ENCODE measurements at places on chromosomes 2 and 18. TPM values are rescaled to one million over a fixed set of nuclear protein-coding genes. Genes with fewer than 3 reads are reported as not detected.

DNA sequence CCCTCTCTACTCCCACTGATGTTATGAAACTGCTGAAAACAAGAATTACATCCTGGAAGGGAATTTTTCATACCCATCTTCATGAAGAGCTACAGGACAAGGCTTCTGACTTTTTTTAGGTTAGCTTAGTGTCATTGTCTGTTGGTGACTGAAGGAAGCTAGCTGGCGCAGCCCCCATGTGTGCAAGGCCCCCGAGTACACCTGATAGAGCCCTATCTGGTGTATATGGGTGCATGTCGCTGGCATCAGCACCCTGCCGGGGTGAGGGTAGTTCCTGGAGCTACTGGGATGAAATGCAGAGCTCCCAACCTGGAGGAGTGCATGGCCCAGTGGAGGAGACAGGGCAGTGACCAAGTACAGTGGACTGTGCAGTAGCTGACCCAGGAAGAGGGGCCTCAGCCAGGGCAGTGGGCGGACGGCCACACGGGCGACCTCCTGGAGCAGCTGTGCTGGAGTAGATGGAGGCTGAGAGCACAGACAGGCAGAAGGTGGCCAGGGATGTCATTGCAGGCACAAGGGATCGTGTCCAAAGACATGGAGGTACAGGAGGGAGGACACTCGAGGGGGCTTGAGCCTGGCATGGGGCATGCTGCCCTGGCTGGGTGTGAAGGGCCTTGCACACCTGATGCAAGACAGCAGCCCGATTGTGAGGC is 12.1 kb downstream of the IMPA2 start:
- peaks cover 18% of the 10 kb centered on the region for H3K4me1 ChIP-seq
- peak overlapping the region; percentile 79 for H3K27ac ChIP-seq
- DNase-seq = no peak
- no peak overlapping the region for H3K4me3 ChIP-seq

DNA sequence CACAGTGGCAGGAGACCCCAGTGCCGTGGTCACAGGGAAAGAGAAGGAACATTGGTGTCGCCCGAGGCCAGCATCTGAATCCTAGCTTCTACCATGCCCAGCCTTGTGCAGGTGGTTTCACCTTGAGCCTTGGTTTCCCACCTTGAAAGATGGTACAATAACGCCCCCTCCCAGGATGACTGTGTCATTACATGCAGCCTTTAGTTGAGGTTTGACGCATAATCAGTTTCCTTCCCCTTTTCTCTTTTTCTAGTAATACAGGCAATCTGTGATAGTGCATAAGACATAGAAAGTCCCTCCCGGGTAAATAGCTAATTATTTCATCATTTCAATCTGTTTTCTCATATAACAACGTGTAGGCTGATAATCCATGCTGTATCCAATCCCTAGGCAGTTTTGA is 29.8 kb upstream of the ZNF407 start:
- no peak overlapping the region for H3K4me3 ChIP-seq
- H3K27me3 ChIP-seq = peaks cover 5% of the 10 kb centered on the region
- no peak overlapping the region for H3K27ac ChIP-seq
- H3K36me3 ChIP-seq = no peaks in the 10 kb centered on the region
- H3K4me1 ChIP-seq = no peaks in the 10 kb centered on the region
- DNase-seq = no peak

- no peaks in the 10 kb centered on the region for H3K27me3 ChIP-seq
- H3K36me3 ChIP-seq = no peaks in the 10 kb centered on the region
- peak; percentile 91 for DNase-seq
- H3K27ac ChIP-seq = peak overlapping the region; percentile 79
These were observed 18.9 kb downstream of the TET3 start for GRCh38 chr2:74003494-74004211.

DNA sequence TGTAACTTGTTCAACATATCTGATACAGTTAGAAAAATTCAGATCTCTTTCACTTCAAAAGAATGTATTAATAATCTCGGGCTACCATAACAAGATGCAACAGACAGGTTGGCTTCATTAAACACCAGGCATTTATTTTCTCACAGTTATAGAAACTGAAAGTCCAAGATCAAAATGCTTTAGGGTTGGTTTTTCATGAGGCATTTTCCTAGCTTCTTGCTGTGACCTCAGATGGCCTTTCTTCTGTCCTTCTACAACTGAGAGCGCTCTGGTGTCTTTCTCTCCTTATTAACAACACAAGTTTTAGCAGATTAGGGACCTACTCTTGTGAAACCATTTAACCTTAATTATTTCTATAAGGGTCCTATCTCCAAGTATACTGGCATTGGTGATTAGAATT is 452.5 kb downstream of the ZNF804A start:
- no peak overlapping the region for H3K4me3 ChIP-seq
- H3K27me3 ChIP-seq = no peaks in the 10 kb centered on the region
- no peak for DNase-seq
- no peak overlapping the region for H3K27ac ChIP-seq
- no peaks in the 10 kb centered on the region for H3K36me3 ChIP-seq
- no peaks in the 10 kb centered on the region for H3K4me1 ChIP-seq

- no peak for DNase-seq
- no peak overlapping the region for H3K27ac ChIP-seq
- H3K27me3 ChIP-seq = no peaks in the 10 kb centered on the region
- H3K36me3 ChIP-seq = no peaks in the 10 kb centered on the region
- no peak overlapping the region for H3K4me3 ChIP-seq
These were observed 97.0 kb downstream of the TFCP2L1 start for GRCh38 chr2:121187982-121188411.

- no peak overlapping the region for H3K27ac ChIP-seq
- H3K4me3 ChIP-seq = no peak overlapping the region
- H3K27me3 ChIP-seq = no peaks in the 10 kb centered on the region
- no peak for DNase-seq
These were observed 93.4 kb downstream of the SLC5A7 start for GRCh38 chr2:108079736-108080135.

DNA sequence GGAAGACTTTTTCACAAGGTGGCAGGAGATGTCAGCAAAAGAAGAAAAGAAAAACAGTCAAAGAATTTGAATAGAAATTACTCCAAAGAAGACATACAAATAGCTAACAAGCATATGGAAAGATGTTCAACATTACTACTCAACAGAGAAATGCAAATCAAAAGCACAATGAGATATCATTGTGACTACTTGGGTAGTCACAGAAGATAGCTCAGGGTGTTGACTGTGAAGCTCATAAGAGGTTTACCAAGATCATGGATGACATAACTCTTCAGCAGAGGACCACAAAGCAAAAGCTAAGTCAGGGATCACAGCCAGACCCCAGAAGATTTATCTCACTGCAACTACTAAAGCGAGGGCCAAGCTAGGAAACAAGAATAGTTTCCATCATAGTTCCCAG is 53.0 kb upstream of the TANK start:
- no peaks in the 10 kb centered on the region for H3K27me3 ChIP-seq
- H3K36me3 ChIP-seq = no peaks in the 10 kb centered on the region
- no peak overlapping the region for H3K4me3 ChIP-seq
- peaks cover 8% of the 10 kb centered on the region for H3K4me1 ChIP-seq

- peaks cover 12% of the 10 kb centered on the region for H3K4me1 ChIP-seq
- no peak overlapping the region for H3K27ac ChIP-seq
- DNase-seq = no peak
- no peaks in the 10 kb centered on the region for H3K36me3 ChIP-seq
- no peak overlapping the region for H3K4me3 ChIP-seq
These were observed 223.9 kb upstream of the RGPD4 start for GRCh38 chr2:107602801-107603200.

DNA sequence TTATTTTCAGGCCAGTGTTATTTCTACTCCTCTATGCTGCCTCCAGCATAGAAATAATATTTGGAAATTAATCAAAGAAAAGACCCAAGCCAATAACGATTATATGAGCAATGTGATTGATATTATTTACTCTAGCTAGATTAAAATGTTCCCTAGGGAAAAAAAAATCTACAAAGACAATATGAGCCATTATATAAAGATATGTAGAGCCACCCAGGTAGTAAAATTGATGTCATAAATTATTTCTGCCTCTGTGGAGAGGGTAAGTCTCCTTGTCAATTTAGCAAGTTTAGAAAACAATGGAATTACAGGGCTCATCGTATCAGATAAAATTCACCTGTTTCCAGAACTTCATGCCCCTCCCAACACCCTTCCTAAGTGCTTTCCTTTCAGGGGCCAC is 202.9 kb downstream of the RDH14 start:
- no peak overlapping the region for H3K27ac ChIP-seq
- no peak for DNase-seq
- no peaks in the 10 kb centered on the region for H3K36me3 ChIP-seq
- H3K4me1 ChIP-seq = peaks cover 6% of the 10 kb centered on the region

GRCh38 chr2:46493241-46493970 is 14.0 kb downstream of the TMEM247 start:
- peaks cover 24% of the 10 kb centered on the region for H3K4me1 ChIP-seq
- no peaks in the 10 kb centered on the region for H3K36me3 ChIP-seq
- no peak overlapping the region for H3K4me3 ChIP-seq
- peak overlapping the region; percentile 45 for H3K27ac ChIP-seq

GRCh38 chr2:227106845-227107759 is 56.9 kb downstream of the COL4A4 start:
- peak; percentile 78 for DNase-seq
- no peaks in the 10 kb centered on the region for H3K27me3 ChIP-seq
- H3K36me3 ChIP-seq = no peaks in the 10 kb centered on the region

DNA sequence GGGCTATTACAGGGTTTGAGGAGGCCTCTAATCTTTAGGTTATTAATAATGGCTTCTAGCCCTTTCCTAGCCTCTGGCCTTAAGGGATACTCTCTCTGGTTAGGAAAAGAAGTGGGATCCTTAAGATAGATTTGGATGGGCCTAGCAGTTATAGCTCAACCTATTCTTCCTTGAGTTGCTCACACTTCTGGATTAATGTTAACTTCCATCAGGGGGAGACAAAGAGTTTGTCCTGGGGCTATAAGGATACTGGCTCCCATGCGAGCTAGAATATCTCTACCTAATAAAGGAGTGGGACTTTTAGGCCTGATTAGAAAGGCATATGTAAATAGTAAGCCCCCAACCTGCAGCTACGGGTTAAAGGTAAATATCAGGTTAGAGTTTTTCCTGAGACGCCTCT is 14.3 kb upstream of the PTH2R start:
- H3K36me3 ChIP-seq = no peaks in the 10 kb centered on the region
- DNase-seq = peak; percentile 34
- H3K4me1 ChIP-seq = no peaks in the 10 kb centered on the region
- H3K27me3 ChIP-seq = peaks cover 4% of the 10 kb centered on the region
- H3K27ac ChIP-seq = no peak overlapping the region
- no peak overlapping the region for H3K4me3 ChIP-seq

GRCh38 chr18:53191634-53192033 is 851.6 kb downstream of the DCC start:
- H3K27me3 ChIP-seq = no peaks in the 10 kb centered on the region
- no peak overlapping the region for H3K4me3 ChIP-seq
- no peak for DNase-seq
- H3K4me1 ChIP-seq = no peaks in the 10 kb centered on the region
- no peaks in the 10 kb centered on the region for H3K36me3 ChIP-seq

GRCh38 chr2:71492112-71492511 is 38.8 kb downstream of the DYSF start:
- H3K4me3 ChIP-seq = no peak overlapping the region
- no peak overlapping the region for H3K27ac ChIP-seq
- DNase-seq = no peak

DNA sequence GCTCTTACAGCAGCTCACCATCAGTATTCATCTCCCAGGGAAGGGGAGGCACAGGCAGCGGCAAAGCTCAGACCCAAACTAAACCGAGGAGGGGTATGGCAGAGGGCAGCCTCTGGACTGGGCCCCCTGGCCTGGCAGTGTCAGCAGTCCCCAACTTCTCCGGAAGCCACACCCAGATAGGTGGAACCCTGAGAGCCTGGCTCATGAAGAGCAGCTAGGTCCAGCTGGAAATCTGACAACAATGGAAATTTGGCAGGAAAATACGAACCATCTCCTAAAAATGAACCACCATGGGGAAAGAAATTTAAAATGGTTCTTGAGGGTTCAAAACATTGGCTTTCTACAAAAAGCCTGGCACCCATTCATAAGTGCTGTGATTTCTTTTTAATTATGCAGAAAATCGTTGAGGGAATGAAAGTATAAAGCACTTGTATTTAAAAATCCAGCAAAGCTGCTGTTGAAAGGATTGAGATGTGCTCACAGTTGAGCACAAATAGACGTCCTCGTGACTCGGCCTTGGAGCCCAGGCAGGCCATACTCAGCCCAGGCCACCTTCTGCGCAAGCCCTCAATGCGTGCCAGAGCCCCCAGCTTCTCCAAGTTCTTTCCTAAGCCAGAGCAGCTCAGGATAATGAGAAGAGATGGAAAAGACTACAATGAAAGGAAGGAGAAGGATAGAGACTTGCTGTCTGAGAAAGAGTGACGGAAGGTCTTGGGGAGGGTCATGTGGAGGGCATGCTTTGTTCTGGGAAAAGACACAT is 93.0 kb downstream of the COL6A3 start:
- no peak for DNase-seq
- no peaks in the 10 kb centered on the region for H3K27me3 ChIP-seq
- H3K27ac ChIP-seq = peak overlapping the region; percentile 39
- H3K4me3 ChIP-seq = no peak overlapping the region
- peaks cover 26% of the 10 kb centered on the region for H3K4me1 ChIP-seq

DNA sequence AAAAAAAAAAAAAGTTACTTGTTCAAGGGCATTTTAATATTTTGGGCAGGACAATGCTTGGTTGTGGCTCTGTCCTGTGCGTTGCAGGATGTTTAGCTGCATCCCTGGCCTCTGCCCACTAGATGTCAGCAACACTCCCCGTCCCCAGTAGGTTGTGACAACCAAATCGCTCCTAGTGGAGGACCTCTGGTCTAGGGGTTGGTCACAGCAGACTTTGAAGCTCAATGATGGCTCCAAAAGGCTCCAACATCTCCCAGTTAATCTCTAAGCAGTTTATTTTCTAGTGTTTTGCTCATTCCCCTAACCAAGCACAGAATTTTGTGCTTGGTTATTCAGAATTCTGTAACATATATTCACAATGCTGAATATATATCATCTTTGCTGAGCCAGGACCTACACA is 67.0 kb downstream of the CHRNA1 start:
- H3K27ac ChIP-seq = no peak overlapping the region
- DNase-seq = peak; percentile 78
- H3K27me3 ChIP-seq = no peaks in the 10 kb centered on the region
- H3K4me3 ChIP-seq = no peak overlapping the region

DNA sequence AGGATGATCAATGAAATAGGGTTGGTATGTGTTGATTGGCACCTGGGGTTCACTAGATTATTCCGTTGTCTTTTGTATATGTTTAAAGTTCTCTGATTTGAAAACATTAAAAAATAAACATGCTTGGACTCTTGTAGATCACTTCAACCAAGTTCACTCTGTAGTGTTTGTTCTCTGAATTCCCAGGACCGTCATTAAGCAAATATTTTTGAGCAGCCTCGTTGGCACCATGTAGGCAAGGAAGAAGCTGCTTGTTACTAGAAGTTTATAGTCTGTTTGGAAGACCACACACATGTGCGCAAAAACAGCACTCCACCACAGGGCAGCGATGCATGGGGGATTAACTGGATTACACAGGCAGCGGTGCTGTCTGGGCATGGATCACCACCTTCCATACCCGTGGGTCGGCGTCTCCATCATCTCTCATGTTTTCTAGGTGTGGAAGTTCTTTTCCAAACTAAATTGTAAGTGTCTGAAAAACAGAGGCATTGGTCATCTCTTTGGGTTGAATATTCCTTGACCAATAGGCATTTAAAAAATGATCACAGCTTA is 212.2 kb downstream of the FHOD3 start:
- H3K4me1 ChIP-seq = peaks cover 8% of the 10 kb centered on the region
- H3K36me3 ChIP-seq = no peaks in the 10 kb centered on the region
- H3K27me3 ChIP-seq = no peaks in the 10 kb centered on the region
- no peak overlapping the region for H3K27ac ChIP-seq
- no peak for DNase-seq
- H3K4me3 ChIP-seq = no peak overlapping the region

Gene GDF7
- 0.03 TPM for polyA plus RNA-seq

Gene SP5
- not detected for polyA plus RNA-seq

Gene IGFBP5
- polyA plus RNA-seq = 37.9 TPM

Gene LRRC30
- polyA plus RNA-seq = not detected

Gene DOCK10
- polyA plus RNA-seq = 8.5 TPM

Gene FABP1
- polyA plus RNA-seq = not detected

Gene NEMP2
- 4.8 TPM for polyA plus RNA-seq

Gene EDAR
- not detected for polyA plus RNA-seq

All from GM23248 (cell line).